Activated naive CD4-positive, alpha-beta T cell (primary cell): ENCODE measurements at places on chromosomes 7 and 10.
A peak's percentile ranks its signal among the peaks of the same experiment; 100 is the strongest.

DNA sequence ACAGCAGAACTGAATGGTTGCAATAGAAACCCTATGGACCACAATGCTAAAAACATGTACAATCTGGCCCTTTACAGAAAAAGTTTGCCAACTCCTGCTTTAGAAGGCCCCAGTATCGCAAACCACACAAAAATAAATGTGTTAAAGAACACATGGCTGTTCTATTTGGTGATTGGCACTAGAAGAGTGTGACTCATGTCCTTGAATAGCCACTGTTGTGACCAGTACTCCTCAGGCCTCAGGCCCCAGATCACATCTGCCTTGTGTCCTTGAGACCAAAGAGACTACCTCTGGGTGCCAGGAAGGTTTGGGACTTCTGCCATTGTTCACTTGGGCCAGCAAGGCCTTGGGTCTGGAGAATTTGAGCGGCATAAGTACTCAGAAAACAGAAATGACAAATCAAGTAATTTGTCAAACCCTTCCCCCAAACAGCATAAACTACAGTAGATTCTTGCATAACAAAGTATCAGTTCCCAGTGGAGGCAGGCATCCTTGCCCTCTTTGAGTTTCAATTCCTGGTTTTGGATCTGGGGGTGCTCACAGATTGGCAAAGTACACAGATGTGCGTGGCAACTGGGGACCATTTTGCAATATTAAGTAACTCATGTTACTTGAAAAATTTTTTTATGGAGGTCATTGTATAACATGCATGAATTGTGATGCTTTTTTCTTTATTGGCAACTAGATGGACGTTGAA, 50.2 kb downstream of the MTURN start:
- no peak for DNase-seq

DNA sequence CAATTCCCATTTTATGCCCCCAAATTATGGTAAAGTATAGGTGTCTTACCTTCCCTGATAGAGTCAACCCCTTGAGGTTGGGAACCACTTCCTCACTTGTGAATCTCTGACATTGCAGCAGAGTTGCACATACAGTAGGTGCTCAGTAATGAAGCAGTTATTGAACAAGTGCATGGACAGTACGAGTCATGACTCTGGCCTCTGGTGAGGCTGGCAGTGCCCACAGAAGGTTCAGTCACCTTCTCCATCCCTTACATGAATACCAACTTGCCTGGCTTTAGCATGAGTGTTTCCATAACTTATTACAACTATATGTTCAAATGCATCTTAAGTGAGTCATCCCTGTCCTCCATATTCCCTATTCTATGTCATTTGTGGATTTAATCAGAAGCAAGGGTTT, 340.0 kb downstream of the ELMO1 start:
- no peak for DNase-seq

DNA sequence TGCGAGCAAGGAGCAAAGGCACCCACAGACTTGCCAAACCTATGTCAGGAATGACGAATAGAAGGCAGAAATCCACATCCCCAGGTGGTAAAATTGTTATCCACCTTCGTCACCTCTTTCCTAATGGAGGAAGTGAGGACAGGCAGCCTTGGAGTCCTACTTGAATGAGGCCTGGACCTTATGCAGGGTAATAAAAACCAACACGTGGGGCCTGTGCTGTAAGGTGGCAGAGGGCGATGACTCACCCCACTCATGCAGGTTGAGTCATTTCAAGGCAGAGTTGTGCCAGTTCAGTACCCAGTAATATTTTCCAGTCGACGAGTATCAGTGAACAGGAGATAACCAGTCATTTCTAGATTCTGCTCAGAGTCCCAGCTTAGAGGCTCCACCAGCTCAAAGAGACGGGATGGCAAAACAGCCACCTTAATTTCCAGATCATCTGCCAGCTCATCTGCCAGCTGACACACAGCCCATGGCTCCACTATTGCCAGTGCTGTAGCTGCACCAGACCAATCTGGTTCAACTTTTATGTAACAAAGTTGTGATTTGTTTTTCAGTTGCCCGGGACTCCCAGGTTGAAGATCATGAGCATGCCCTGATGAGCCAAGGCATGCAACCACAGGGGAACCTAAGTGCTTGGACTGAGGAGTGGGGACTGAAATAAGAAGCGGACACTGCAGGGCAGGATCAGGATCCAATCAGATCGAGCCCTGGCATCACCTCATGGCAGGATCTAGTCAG, 176.2 kb upstream of the ITGB1 start:
- peak; percentile 17 for DNase-seq

DNA sequence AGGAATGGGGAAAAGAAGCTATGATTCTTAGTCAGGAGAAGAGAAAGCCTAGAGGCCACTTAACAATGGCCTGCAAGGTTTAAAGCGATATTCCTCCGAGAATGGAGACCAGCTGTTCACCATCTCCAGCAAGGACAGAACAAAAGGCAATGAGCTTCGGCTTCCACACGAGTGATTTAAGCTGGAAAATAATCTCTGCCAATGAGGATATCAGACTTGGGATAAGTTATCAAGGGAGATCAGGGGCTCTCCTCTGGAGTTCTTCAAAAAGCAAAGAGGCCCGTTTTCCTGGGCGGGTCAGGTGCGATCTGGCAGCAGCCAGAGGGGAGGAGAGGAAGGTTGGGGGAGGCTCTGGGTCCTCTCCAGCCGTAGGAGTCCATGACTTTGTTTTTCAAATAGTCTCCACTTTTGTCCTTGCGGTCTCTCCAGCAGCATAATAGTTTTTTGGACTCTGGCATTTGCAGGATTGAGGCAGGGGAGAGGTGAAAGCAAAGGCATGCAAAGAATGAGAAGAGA, 211.3 kb downstream of the SKIDA1 start:
- DNase-seq, result no peak
